Non-pigmented ciliary epithelial cell (primary cell): ENCODE measurements at places on chromosomes 11 and 22.
A peak's percentile ranks its signal among the peaks of the same experiment; 100 is the strongest.

DNA sequence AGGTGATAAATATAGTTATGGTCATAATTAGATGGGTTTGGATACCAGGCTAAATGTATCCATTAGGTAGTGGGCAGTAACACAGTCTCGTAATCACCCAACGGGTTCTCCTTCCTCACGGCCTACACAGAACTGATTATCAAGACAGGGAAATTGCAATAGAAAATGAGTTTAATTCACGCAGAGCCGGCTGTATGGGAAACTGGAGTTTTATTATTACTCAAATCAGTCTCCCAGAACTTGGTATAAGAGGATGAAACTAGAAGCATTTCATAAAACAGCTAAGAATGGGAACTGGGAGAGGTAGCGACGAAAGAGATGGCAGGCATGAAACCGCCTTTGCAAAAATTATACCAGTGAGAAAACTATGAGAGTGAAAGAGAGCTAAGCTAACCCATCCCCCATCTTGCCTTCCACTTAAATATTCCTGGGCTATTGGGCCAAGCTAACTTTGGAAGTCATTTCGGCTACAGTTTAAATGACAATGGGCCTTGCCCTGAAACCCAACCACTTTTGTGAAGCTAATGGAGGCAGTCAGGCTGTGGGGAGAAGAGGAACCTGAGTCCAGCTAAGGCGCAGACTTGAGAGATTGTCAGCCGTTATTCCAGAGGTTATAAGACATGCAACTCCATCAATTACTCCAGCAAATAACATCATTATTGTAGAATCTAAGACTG, 29.6 kb downstream of the CTSC start:
- DNase-seq, result no peak

DNA sequence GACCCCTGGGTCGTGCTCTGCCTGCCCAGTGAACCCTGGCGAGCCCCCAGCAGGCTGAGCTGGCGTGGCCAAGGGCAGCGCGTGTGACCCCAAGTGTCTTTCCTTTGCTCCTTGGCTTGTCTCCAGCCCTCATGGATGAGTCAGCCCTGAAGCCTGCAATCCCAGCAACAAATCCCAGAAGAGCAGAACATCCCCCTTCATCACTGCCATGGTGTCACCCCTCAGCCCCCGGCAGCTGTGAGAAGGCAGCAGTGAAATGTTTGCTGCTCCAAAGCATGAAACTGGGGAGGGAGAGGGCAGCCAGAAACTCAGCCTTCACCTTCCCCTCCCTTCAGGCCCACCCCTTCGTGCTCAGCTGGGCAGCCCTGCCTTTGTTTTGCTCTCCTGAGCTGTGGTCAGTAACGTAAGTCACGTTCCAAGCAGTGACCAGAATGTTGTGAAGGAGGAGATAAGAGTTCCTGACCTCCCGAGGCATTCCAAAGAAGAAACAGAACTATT, 29.8 kb downstream of the ADAMTS15 start:
- peak; percentile 37 for DNase-seq

DNA sequence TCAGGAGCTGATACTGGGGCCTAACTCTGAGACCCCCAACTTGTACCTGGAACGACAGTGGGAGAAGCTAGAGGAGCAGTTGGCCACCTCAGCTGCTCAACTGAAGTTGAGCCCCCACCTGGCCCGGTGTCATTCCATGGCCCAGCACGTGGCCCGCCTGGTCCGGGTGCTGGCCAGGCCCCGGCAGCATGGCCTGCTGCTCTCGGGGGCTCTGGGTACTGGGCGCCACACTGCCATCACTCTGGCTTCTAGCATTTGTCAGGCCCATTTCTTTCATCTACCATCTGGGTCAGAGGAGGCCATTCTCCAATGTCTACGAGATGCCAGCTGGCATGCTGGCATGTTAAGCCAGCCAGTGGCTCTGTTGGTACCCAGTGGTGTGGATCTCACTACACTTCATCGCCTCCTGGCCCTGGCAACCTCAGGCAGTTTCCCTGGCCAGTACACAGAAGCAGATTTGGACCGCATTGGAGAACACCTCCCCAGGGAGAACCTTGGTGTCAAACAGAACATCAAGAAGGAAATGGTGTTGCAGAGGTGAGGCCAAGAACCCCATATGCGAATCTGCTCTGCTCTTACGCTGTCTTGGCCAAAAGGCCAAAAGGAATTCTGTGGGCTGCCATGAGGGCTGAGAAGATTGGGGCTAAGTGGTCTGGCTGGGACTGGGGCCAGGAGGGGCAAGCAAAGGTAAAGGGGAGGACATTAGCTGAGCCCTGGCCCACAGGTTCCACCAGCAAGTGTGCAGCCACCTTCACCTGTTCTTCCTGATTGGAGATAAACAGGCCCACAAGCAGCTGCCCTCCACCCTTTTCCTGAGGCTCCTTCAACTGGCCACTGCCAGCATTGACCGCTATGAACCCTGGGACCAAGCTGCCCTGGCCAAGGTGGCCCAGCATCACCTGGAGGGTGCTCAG, 45.4 kb downstream of the RRP8 start:
- no peak for DNase-seq

DNA sequence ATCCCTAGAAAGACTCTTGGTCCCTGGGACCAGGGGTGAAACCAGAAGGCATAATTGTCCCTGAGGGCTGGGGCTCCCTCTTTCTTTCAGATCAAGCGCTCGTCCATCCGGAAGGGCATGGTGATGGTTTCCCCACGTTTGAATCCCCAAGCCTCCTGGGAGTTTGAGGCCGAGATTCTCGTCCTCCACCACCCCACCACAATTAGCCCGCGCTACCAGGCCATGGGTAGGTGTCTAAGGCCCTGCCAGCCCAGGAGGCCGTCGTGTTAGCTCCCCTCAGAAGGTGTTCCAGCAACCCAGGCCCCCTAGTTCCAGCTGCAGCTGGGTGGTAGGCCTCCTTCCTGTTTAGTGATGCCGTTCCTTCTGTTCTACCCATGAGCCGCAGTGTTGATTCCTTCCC, 21.4 kb downstream of the GTPBP1 start:
- DNase-seq, result no peak

GRCh38 chr11:61731211-61731951, 21.1 kb upstream of the MYRF start:
- DNase-seq, result no peak

- DNase-seq, result no peak
Measured at GRCh38 chr11:11568651-11569229, 53.1 kb downstream of the GALNT18 start.

DNA sequence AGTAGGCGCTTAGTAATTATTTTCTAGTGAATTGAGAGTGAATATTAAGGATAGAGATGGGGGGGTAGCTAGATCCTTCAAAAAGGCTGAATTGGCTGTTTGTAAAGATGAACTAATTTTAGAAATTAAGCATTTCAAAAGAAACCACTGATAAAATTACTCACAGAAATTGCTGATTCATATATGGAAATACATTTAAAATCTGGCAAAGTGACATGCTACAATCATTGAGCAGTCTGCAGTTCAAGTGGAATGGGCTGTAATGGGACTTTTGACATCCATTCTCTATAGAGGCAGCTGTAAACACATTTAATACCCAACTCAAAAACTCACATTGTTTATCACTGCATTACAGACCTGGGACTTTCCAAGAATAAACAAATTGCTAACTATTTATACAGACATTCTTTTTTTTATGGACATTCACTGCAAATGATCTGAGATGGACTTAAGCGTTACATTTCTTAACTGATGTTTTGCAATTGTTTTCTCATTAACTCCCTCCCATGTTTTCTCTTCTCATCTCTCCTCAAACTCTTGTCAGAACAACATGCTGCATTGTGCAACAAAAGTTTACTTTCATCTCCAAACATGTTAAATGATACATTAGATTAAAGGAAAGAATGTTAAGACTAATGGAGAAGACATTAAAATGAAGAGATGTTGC, 42.1 kb upstream of the MMP7 start:
- DNase-seq, result no peak

- DNase-seq, result no peak
Measured at GRCh38 chr22:38608992-38609750, 39.2 kb upstream of the DMC1 start.

DNA sequence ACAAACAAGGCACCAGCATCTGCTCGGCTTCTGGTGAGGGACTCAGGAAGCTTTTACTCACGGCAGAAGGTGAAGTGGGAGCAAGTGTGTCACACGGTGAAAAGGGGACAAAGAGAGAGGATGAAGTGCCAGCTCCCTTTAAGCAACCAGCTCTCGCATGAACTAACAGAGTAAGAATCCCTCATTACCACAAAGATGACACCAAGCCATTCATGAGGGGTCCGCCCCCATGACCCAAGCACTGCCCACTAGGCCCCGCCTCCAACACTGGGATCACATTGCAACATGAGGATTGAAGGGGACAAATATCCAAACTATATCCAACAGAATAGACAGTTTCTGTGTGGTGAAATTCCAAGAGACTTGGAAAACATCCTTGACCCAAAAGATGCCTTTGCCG, 198.2 kb upstream of the POU2AF2 start:
- no peak for DNase-seq

DNA sequence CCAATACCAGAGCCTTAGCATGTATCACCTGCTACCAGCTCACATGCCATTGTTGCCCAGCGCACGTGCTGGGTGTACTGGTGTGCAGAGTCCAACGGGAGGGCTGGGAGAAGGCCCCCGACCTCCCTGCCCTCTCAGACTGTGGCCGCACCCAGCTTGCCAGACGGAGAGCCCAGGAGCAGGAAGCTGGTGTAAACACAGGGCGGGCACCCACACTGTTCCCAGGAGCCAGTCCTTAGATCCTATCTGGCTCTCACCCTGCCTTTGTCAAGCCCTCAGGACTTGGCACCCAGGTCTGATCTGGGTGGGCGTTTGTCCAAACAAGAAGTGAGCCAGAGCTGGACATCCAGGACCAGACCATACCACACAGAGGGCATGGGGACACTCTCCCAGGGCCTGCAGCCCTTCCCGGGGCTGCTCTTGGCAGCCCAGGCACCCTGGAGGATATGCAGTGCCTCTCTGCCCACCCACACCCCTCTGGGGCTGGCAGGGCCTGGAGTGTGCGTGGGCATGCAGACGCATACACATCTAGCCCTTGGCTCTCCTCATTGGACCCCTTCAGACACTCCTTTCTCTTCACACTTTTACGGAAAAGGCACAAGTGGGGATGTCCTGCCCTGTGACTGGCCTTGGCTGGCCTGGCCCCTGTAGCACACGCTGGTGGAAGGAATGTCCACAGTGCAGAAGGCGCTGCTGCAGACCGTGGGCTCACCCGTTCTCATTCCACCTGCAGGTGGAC, 19.9 kb upstream of the CLDN5 start:
- DNase-seq, result no peak

- DNase-seq, result no peak
Measured at GRCh38 chr11:79506734-79507344, 66.0 kb upstream of the TENM4 start.

DNA sequence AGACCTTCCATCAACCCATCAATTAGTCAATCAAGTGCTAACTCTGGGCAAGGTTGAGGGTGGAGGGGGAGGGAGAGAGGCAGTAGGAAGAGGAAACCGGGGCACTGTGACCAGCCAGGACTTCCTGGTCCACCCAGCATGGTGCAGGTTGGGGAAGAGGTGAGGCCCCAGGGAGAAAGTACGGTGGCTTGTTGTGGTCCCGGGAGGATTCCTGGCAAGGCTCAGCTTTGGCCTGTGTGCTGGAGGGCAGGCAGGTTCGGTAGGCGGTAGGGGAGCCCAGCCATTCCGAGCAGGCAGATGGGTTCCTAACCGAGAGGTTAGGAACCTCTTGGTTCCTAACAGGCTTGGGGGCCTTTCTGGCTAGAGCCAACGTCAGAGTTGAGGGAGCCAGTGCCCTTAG, 10.8 kb downstream of the ST14 start:
- DNase-seq, result no peak

DNA sequence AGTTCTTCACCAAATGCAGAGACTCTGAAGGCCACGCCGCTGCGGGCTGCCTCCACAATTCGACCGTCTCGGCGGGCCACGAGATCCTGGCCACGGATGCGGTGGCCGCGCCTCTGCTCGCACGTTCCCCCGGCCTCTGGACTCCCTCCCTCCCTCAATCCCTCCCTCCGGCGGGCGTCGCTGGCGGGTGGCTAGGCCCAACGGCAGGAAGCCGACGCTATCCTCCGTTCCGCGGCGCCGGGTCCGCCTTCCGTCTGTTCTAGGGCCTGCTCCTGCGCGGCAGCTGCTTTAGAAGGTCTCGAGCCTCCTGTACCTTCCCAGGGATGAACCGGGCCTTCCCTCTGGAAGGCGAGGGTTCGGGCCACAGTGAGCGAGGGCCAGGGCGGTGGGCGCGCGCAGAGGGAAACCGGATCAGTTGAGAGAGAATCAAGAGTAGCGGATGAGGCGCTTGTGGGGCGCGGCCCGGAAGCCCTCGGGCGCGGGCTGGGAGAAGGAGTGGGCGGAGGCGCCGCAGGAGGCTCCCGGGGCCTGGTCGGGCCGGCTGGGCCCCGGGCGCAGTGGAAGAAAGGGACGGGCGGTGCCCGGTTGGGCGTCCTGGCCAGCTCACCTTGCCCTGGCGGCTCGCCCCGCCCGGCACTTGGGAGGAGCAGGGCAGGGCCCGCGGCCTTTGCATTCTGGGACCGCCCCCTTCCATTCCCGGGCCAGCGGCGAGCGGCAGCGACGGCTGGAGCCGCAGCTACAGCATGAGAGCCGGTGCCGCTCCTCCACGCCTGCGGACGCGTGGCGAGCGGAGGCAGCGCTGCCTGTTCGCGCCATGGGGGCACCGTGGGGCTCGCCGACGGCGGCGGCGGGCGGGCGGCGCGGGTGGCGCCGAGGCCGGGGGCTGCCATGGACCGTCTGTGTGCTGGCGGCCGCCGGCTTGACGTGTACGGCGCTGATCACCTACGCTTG, at the start of gene FUT4:
Gene FUT4, plus strand, starts transcription at position 227 of the 951 bp plus-strand sequence. Its CDS starts 213 bp downstream, at position 440.
- no peak for DNase-seq

GRCh38 chr22:25380122-25380747, 160.8 kb downstream of the CRYBB2 start:
- DNase-seq, result no peak

GRCh38 chr11:65773784-65774411, 6.9 kb downstream of the AP5B1 start:
- no peak for DNase-seq

DNA sequence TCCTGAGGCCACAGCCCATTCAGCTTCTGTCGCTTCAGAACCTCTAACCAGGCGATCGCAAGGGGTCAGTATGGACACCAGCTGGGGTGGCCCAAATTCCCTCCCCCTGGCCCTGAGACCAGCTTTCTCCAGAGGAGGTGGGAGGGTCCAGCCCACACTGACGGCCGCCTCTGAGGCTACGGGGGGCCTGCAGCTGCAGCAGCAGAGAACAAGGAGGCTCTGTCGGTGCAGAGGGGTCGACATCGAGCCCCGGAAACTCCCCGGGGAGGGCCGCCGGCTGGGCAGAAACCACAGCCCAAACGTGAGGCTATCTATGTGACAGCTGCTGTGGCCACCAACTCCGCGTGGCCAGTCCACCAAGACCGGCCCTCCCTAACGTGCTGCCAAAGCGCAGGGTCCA, 40.8 kb downstream of the ELFN2 start:
- no peak for DNase-seq

GRCh38 chr11:105144887-105145286, 5.3 kb upstream of the CARD18 start:
- peak; percentile 42 for DNase-seq
